ENCODE measurements at places on chromosomes 3 and 15. TPM values are rescaled to one million over a fixed set of nuclear protein-coding genes. Genes with fewer than 3 reads are reported as not detected.

The ISG20 gene
- 60.2 TPM for total RNA-seq

GRCh38 chr3:160703974-160704373 lies 27.0 kb downstream of the ARL14 start:
- DNase-seq: no peak

DNA sequence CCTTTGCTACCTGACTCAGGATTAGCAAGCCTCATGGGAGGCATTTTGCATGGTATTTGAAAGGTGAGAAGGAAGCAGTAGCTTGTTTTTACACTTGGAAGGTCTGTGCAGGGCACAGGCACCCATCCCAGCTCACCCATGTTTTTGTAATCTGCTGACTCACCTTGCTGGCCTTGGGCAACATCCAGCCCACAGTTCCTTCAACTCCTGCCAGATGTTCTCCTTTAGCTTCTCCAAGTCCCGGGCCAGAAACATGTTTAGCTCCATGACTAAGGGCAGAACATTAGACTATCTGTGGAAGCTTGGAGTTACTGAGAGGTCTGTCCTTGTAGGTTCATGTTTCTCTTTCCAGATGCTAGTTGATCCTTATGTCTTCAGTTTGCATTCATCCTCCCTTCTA lies 12.4 kb upstream of the ZNF770 start:
- DNase-seq: peak; percentile 24

The TLNRD1 gene
- 67.1 TPM for total RNA-seq

GRCh38 chr3:32870373-32871095 lies 52.7 kb downstream of the TRIM71 start:
- DNase-seq: no peak

DNA sequence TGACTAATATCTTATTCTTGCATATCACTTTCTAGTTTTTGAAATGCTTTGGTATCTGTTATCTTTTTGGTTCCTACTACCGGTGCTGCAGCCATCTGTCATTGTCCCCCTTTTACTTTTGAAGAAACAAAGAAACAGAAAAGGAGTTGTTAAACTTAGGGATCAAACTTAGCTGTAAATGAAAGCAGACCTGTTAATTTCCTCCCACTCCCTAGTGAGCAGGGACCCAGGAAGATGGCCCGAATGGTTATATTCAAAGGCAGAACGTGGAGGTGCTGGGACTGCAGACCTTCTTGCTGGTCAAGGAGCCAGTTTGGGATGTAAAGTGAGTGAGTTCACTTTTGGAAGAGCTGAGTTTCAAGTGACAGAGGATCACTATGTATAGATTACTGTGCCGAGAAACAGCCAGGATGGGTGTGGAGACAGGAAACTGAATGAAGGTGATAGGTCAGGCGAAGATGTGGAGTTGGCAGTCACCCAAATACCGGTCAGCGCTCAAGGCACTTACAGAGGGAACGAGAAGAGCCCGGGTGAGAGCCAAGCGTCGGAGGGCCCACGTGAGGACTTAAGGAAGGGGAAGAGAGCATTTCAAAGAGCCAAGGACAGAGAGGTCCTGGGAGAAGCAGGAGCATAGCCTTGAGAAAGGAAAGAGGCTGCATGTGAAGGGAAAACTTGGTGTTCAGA lies 20.1 kb downstream of the KBTBD8 start:
- DNase-seq: peak; percentile 31

DNA sequence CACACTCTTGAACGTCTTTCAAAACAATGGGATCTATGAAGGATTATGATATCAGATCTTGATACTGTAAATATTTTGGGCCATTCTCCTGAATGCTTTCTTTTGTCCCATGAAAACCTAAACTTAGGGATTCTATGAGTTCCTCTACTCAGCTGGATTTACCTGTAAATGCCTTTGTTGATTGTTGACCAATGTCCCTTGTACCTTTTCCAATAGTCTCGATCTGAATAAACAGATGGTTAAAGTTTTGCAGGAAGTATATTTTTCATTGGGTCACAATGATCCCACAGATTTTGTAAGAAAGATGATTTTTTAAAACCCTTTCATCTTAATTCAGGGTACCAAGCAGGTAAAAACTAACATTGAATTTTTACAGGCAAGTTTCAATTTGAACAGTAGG lies 634.1 kb downstream of the FHIT start:
- DNase-seq: no peak
